AG04449 (cell line): ENCODE measurements at places on chromosomes 6 and 20.

DNA sequence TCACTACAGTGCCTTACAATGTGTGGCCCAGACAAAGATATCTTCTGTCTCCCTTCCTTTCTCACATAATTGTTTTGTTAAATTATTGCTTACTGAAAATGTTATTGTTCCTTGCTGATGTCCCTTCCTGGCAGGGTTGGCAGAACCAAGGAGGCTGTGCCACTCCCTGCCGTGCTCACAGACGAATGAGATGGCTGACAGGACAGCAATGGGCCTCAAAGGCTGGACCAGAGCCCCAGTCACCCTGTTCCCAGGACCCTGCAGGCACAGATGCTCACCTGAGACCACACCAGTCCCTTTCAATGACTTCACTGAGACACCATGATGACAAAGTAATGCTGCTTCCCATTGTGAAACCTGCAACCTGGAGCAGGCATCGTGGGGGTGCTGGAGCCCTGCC lies 375.1 kb downstream of the HACE1 start:
- DNase-seq: no peak

GRCh38 chr20:36092398-36093024 lies 62.0 kb upstream of the EPB41L1 start:
- DNase-seq: no peak

DNA sequence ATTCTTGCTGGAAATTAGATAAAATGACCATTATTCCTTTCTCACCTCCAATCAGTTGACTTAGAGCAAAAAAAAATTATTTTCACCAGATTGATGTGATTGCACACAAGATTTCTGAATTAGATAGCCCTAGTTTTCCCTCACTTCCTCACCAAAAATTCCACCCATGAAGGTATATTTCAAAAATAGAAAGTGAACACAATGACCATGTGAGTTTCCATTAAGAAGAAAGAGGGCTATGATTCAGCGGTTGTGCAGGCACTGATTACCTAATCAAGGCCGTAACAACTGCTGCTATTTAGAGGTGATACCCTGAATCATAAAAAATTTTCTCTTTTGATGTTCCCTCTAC lies 19.5 kb upstream of the RALGAPA2 start:
- no peak for DNase-seq

GRCh38 chr6:89734526-89734925 lies 85.1 kb downstream of the MDN1 start:
- no peak for DNase-seq

DNA sequence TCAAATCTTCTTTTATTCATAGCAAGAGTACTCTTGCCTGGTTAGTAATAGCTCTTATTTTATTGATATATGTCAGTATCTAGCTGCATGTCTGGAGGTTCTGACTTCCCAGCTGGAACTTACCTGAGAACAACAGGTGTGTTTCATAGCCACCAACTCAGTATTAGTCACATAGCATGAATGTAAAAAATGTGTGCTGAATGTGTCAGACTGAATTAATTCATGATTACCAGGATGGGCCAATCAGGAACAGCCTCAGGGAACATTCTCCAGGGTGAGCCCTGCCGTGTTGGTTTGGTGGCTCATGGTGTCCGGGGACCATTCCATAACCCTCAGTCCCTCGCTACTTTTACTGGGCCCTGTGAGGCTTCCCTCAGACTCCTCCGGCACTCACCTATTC lies 99.7 kb downstream of the TULP4 start:
- no peak for DNase-seq

- peak; percentile 63 for DNase-seq
Observed at GRCh38 chr20:2101865-2102584, 398 bp downstream of the STK35 start.
